PC-9 (cell line): ENCODE measurements at places on chromosomes 3 and 15.

DNA sequence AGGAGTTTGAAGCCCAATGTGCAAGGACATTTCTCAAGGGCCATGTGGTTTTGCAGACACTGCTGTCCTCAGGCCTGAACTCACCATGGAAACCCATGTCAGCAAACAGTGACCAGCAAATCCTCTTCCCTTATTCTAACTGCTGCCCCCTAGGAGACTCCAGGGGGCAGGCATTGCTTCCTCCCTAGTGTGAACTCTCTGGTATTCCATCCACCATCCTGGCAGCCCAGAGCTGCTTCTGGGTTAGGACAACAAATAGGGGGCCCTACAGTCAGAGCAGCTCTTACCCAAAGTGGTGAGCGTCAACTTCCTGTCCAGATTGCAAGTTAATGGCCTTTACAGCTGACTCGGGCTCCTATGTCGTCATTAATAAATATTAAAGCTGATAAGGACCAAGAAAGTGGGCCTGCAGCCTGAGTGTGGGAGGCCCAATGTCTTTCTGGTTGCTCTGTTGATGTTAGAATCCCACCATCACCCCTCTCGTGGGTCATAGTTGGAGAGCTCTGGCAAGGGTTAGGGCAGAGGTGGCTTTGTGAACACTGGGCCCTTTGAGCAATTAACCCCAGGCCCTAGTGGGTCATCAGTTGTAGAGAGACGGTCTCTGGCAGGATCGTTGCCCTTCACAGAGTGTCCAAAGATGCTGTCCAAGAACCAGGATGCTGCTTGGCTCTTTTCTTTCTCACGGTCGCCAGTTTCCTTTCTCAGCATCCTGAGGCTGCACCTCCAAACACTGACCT is 41.5 kb downstream of the TGM4 start:
- DNase-seq = no peak

- DNase-seq = no peak
Measured at GRCh38 chr3:14451844-14452739, 49.7 kb downstream of the SLC6A6 start.

- DNase-seq = peak; percentile 8
Measured at GRCh38 chr3:55720614-55721013, 233.5 kb upstream of the WNT5A start.

DNA sequence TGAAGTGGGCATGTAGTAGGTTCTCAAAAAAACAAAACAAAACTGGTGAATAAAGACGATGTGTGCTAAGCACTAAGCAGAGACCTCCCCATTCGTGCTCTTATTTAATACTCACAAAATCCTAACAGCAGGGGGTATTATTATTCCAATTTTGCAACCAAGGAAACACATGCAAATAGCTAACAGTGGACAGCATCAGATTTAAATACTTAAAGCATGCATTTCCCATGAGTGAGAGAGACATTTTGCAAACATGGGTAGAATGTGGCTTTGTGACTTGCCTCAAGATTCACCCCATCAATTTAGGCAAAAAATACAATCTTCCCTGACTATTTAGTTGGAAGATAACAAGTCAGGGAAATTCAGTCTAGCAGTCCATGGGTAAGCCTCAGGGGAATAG is 946.2 kb upstream of the CFAP20DC start:
- no peak for DNase-seq
